Stimulated activated CD4-positive, alpha-beta T cell treated with anti-CD3 and anti-CD28 coated beads, TNF-alpha, amount 100 ng/mL, for 1 hour (primary cell): ENCODE measurements at places on chromosomes 2 and 18.

DNA sequence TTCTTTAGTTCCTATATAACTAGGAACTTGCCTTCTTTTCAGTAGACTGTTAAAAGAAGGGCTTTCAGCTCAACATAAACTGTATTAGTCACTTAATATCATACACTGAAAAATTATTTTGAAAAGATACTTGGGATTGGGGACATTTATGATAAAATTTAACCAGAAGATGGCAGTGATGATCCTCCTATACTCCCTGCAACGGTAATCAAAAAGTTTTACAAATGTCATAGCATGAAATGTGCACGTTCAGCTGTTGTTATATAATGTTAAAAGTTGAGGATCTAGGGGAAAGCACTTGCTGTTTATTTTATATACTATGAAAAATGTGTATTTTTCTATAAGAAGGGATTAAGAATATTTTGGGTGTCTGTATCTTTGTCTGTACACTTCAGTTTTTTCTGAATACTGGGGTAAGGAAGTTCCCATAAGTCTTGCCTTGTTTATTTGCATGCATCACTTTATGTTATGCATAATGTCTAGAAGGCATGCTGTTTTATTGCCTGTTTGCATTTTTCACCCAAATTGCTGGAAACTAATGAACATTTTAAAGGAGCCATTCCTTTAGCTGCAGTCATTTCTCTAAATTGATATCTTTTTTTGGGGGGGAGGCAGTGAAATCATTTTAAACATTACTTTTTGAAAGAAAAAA is 19.0 kb downstream of the DYNC1I2 start:
- DNase-seq, result no peak

- DNase-seq, result peak; percentile 73
Observed at GRCh38 chr2:136118819-136119716, 1.1 kb upstream of the CXCR4 start.

DNA sequence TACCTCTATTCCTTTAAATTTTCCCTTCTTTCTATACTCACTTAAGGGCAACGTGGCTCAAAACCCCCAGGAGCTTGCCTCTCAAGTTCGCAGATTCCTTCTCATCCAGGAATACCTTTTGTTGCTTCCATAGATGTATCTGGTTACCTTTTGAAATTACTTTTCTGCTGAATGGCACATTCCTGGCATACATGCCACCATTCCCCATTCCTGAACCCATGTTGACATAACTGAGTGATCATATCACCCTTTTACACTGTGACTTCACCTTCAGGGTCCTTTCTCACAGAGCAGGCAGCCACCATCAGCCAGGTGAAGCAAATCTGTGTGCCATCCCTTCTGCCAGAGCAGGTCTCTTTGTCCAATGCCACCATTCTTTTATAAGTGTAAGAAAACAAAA is 615.8 kb downstream of the ARHGAP15 start:
- DNase-seq, result no peak

- DNase-seq, result no peak
Observed at GRCh38 chr2:226874749-226875148, 38.9 kb downstream of the RHBDD1 start.

DNA sequence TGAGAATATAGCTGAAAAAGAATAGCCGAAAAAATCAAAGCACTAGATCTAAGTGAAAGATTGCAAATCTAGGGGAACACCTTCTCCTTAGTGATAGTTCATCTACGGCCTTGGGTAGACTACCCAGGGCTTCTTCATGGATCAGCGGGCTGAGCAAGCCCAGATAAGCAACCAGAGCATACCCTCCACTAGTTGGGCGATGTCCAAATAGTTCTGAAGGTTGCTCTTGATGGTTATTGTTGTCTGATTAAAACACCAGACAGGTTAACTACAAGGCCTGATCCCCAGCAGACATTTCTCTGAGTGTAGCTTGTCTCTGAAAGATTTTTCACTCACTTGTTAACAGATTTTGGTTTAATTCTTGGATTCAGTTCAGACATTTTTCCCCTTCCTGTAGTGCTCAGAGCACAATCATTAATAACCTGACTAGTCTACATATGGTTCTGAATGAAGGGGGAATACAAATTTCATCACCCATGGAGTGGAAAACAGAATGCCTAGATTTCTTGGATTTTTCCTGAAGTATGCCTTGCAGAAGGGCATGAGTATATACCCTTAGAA is 99.6 kb downstream of the BABAM2 start:
- no peak for DNase-seq
